ENCODE measurements at places on chromosomes 1 and 21.

- DNase-seq = no peak
Observed at GRCh38 chr1:150387200-150387599, 23.3 kb downstream of the RPRD2 start.

DNA sequence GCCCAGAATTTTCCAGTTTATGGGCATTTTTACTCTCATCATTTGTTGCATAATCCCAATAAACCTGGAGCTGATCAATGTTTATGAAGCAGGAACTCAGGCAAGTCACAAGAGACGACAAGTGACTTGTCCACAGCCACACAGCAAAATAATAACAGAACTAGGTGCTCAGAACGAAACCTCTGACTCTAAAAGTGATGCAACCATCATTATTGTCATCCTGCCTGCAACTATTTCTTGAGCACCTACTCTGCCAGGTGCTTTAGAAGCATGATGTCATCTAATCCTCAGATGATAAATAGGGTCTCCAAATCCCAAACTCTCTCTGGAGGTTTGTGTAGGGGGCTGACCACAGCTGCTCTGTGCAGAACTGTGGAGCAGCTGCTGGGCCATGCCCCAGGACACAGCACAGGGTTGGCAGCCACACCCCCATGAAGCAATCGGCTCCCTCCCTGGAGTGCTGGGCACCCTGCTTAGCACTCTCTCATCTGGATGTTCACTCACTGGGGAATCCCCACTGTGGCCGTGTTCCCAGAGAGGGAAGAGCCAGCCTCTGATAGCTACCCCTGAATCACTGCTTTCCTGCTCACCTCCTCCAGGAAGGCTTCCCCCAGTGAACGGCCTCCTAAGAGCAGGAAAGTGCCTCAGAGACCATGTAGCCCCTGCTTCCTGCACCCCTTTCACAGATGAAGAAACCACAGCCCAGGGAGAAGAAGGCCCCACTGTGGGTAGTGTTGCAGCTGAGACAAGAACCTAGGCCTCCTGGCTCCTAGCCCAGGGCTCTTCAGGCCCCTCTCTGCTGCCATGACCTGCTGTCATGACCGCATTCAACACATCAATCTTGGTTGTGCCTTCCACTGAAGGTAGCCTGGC is 2.1 kb downstream of the TTC22 start:
- peak; percentile 39 for DNase-seq

- no peak for DNase-seq
Observed at GRCh38 chr1:182111496-182111895, 50.0 kb upstream of the ZNF648 start.

- no peak for DNase-seq
Observed at GRCh38 chr1:186155594-186155993, 219.5 kb downstream of the TPR start.

- DNase-seq = no peak
Observed at GRCh38 chr1:68168545-68169171, 63.7 kb downstream of the WLS start.

DNA sequence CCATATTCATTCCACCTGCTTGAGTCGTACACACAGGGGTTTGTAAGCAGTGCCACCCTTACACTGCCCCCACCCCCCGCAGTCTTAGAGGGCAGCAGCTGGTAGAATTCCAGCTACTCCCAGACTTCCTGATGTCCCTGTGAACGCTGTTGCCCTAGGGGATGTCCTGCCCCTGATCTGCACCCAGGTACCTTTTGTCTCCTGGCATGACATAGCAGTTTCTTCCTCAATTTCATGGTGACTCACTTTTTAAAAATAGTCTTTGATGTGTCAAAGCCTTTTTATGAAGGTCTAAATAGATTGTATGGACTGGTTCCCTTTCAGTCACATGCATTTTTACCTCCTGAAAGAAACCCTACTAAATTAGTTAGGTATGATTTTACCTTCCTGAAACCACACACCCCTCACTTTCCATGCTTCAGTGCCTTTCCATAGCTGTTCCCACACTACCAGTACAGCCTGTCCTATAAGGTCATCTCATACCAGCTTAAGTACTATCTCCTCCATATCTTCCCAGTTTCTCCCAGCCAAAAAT is 76.4 kb downstream of the ST3GAL3 start:
- DNase-seq = no peak

DNA sequence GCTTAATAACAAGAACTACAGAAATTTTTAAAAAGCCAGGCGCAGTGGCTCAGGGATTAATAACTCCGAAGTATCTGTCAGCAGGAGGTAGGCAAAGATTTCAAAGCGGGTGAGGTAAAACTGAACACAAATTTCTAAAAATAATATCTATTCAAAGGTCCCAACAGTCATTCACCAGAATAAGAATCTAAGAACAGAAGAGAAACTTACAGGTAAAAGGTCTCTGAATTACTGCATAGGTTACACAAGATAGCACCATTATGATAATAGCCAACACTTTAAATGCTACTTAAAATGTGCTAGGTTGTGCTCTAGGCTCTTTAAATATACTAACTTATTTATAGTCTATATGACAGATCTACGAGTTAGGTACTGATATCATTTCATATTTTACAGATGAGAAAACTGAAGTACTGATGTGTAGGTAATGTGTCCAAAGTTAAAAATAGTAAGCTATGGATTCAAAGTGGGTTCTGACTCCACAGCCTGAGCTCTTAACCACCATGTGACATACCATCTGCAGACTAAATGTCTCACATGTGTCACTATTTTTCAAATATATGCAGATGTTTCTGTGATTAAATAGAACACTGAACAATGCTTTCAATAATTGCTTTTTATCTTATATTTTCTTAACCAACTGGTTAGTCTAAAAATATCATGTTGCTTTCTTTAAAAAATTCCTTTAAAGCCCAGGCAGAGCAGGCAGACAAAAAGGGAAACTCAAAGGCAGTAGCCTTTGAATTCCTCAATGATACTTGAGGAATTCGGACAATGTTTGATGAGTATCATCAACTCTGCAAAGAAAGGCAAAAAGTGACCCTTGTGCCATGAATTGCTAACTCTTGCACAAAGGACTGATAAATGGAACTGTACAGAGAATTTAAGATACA is 80.5 kb upstream of the TTC39A start:
- DNase-seq = no peak

DNA sequence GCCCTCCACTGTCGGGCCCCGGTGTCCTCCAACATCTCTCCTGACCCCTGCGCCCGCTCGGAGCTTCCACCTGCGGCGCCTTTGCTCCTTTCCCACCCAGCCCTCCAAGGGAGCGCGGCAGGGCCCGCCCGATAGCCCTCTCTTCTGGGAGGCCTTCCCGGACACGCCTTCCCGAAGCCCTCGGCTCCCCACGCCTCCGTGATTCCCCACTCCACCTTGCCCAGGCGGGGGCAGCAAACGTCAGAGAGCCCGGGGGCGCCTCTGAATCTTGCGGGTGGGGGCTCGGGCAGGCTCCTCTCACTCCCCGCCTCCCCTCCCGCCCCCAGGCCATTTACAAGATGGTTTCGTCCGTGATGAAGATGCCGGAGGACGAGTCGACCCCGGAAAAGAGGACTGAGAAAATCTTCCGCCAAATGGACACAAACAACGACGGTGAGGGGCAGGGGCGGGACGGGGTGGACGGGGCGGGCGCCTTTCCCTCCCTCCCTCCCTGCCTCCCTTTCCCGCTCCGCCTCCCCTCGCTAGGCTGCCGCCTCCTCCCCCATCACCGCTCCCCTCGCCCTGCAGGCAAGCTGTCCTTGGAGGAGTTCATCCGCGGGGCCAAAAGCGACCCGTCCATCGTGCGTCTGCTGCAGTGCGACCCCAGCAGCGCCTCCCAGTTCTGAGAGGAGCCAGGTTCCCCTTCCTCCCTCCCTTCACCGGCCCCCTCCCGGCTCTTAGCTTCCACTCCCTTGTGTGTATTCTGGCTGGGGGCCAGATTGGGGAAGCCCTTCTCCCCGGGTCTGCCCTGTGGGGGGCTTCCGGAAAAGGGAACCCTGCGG is 7.1 kb downstream of the HPCA start:
- no peak for DNase-seq

GRCh38 chr1:59504276-59504675 is 207.4 kb downstream of the FGGY start:
- DNase-seq = no peak

GRCh38 chr1:16886860-16887605 is 8.7 kb upstream of the RNU1-2 start:
- no peak for DNase-seq

GRCh38 chr1:51070011-51070410 is 32.0 kb upstream of the C1orf185 start:
- DNase-seq = no peak

DNA sequence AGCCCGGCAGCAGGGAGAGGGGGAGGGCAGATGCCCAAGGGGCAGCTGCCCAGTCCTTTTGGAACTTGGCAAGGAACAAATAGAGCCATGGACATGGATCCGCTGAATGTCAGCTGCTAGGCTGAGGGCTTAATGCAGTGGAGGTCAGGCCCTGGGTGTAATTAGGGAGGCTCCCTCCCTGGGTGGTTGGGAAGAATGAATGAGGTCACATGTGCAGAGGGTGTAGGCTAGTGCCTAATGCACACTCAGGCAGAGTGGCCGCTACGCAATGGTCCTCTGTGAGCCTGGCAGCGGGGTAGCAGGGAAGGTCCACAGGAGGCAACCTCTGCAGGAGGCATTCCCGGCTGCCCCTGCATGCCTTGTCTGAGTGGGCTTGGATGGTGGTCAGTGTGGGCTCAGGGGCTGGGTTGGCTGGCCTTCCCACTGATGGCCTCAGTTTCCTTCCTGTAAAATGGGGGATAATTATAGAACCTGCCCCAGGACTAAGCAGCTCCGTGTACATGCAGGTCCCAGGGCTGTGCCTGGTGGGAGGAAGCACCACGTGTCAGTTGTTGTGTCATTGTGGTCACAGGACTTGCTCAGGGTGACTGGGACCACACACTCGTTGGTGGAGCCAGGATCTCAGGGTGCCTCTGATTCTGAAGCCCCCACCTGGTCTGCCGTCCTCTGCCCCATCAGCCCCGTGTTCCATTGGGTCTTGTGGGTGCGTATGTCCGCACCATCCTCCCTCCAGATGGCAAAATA is 81.6 kb upstream of the ACTL8 start:
- no peak for DNase-seq

DNA sequence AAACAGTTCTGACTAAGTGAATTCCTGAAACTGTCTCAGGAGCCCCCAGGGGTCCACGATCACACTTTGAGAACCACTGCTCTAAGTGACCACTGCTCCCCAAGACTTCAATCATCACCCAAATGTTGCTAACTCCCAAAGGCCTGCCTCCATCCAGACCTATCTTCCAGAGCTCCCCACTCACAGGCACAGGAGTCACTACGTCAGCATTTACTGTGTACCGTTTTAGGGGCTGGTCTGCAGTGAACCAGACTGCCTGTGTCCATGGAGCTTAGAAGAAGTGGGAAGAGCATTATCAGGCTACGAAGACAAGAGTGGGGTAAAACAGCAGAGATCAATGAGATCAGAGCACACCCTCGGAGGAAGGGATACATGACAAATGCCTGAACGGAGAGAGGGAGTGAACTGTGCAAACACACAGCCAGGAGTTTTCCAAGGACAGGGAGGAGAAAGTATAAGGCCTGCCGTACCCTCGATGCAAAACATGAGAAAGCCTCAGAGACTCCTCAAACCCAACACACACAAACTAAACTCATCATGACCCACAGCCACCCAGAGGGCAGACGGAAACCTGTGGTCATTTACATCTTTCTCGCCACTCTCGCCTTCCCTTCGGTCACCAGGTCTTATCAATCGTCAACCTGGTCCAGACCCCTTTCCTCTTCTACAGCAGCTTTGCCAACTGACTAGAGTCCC is 10.1 kb downstream of the GNB1 start:
- no peak for DNase-seq

GRCh38 chr1:22810378-22810777 is 99.7 kb downstream of the EPHB2 start:
- DNase-seq = no peak

- no peak for DNase-seq
Observed at GRCh38 chr1:78553859-78554258, 63.1 kb downstream of the PTGFR start.

GRCh38 chr1:41379738-41380130 is 18.5 kb downstream of the FOXO6 start:
- no peak for DNase-seq

- DNase-seq = no peak
Observed at GRCh38 chr1:112344754-112345423, 51.1 kb upstream of the CTTNBP2NL start.

- DNase-seq = no peak
Observed at GRCh38 chr1:17108786-17109185, 10.5 kb downstream of the PADI2 start.

DNA sequence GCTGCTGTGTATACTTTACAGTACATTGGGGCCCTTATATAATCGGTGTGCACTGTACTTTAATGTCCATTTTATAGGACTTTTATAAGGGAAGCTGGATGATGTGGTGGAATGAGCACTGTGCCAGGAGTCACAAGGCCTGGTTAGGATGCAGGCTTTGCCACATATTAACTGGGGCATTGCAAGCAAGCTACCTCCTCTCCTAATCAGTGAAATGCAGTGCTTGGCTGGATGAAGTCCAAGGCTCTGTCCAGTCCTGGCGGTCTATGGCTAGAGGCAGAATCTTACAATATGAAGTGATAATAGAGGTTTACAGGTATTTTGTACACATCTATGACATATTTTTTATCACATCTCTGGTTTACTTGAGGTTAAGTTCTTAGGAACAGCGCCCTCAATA is 1.7 kb upstream of the PKP1 start:
- no peak for DNase-seq

GRCh38 chr1:31390071-31390470 is 17.2 kb upstream of the FABP3 start:
- DNase-seq = no peak

- DNase-seq = no peak
Observed at GRCh38 chr1:89954401-89954800, 40.5 kb upstream of the ZNF326 start.

- DNase-seq = no peak
Observed at GRCh38 chr1:17776426-17776825, 21.3 kb downstream of the ACTL8 start.

DNA sequence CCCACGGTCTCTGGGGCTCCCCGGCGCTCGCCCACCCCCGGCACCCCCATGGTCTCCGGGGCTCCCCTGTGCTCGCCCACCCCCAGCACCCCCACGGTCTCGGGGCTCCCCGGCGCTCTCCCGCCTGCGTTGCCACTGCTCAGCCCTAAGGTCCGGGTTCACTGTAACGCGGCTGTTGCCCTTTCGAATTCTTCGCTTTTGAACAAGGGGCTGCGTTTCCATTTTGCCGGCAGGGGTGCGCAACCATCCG is 5.2 kb upstream of the FTCD start:
- DNase-seq = no peak

- DNase-seq = no peak
Observed at GRCh38 chr1:44946725-44947062, 39.7 kb downstream of the EIF2B3 start.
